Activated T-helper 17 cell treated with anti-CD3 and anti-CD28 coated beads, Interleukin-2, amount 50 U/mL, for 72 hours (primary cell): ENCODE measurements at places on chromosomes 2 and 18. TPM values are rescaled to one million over a fixed set of nuclear protein-coding genes. Genes with fewer than 3 reads are reported as not detected.

DNA sequence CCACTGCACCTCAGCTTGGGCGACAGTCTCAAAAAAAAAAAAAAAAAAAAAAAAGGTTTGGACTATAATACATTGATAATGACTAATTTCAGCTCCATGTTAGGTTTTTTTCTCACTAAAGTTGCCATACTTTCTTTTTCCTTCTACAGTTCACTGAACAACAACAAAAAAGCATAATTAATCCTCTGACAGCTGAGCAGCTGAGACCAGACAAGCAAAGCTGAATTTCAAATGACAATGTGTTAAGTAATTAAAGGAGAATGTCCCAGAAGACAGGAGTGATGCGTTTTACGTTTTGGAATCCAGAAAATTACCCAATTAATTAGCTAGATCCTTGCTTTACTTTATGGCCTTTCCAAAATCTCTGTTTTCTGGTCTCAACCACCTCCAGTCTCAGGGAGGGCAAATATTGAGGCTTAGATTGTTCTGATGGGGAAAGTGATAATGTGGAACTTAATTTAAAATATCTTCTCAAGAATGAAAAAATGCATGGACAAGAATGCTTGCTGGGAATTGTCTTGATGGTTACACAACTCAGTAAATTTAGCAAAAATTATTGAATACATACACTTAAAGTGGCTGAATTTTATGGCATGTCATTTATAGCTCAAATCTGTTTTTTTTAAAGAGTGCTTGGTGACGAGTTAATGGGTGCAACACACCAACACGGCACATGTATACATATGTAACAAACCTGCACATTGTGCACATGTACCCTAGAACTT lies 17.4 kb upstream of the RMDN2 start:
- H3K27me3 ChIP-seq, result peaks cover 4% of the 10 kb centered on the region
- H3K4me3 ChIP-seq, result no peak overlapping the region
- no peak for ATAC-seq
- H3K27ac ChIP-seq, result no peak overlapping the region
- no peaks in the 10 kb centered on the region for H3K4me1 ChIP-seq
- no peaks in the 10 kb centered on the region for H3K36me3 ChIP-seq

- peaks cover 19% of the 10 kb centered on the region for H3K4me1 ChIP-seq
- peak overlapping the region; percentile 70 for H3K27ac ChIP-seq
- no peaks in the 10 kb centered on the region for H3K27me3 ChIP-seq
- no peaks in the 10 kb centered on the region for H3K36me3 ChIP-seq
Observed at GRCh38 chr2:101623031-101623521, 74.4 kb upstream of the MAP4K4 start.

DNA sequence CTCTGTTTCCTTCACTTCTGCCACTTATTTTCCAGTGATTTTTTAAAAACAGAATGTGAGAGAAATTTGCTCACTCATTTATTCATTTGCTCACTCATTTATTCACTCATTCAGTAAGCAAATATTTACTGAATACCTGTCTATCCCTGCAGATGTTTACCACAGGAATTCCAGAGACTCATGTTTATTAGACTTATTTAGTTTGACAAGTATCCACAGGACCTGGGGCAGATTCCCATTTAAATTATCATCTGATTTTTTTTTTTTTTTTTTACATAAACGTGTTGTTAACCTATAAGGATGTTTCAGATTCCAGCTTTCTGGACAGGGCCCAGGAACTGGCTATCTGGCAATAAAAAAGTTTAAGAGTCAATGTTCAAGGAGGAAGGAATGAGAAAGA lies 175.1 kb upstream of the ERBB4 start:
- no peaks in the 10 kb centered on the region for H3K27me3 ChIP-seq
- no peak for ATAC-seq
- no peak overlapping the region for H3K27ac ChIP-seq
- no peaks in the 10 kb centered on the region for H3K4me1 ChIP-seq
- no peak overlapping the region for H3K4me3 ChIP-seq

GRCh38 chr2:179932786-179933185 lies 71.4 kb upstream of the ZNF385B start:
- no peak for ATAC-seq
- no peak overlapping the region for H3K27ac ChIP-seq
- no peaks in the 10 kb centered on the region for H3K27me3 ChIP-seq
- H3K4me3 ChIP-seq, result no peak overlapping the region
- H3K4me1 ChIP-seq, result no peaks in the 10 kb centered on the region

IL36G gene
- total RNA-seq, result 0.48 TPM

IL1RN gene
- 32.8 TPM for total RNA-seq

GRCh38 chr2:205763708-205764211 lies 81.5 kb downstream of the NRP2 start:
- peaks cover 42% of the 10 kb centered on the region for H3K27me3 ChIP-seq
- no peaks in the 10 kb centered on the region for H3K36me3 ChIP-seq
- H3K4me1 ChIP-seq, result no peaks in the 10 kb centered on the region
- peak; percentile 37 for ATAC-seq
- no peak overlapping the region for H3K4me3 ChIP-seq

TUBA4B gene
- not detected for total RNA-seq

RUFY4 gene
- total RNA-seq, result 0.19 TPM

- no peak overlapping the region for H3K27ac ChIP-seq
- no peak for ATAC-seq
- no peaks in the 10 kb centered on the region for H3K36me3 ChIP-seq
- H3K4me1 ChIP-seq, result no peaks in the 10 kb centered on the region
Observed at GRCh38 chr2:177331466-177331997, 61.0 kb upstream of the AGPS start.
